ENCODE measurements at places on chromosomes 11 and 22. TPM values are rescaled to one million over a fixed set of nuclear protein-coding genes. Genes with fewer than 3 reads are reported as not detected.

The RTN4R gene
- 1.6 TPM for total RNA-seq

The NCAPD3 gene
- total RNA-seq, result 27.0 TPM

The NEFH gene
- total RNA-seq, result not detected

The SLN gene
- not detected for total RNA-seq

The SGSM1 gene
- total RNA-seq, result 0.26 TPM

The ELFN2 gene
- total RNA-seq, result 0.02 TPM

The MTMR3 gene
- 11.2 TPM for total RNA-seq

The MS4A15 gene
- not detected for total RNA-seq

The TNNT3 gene
- not detected for total RNA-seq

The OR5A1 gene
- not detected for total RNA-seq

The MDK gene
- 25.3 TPM for total RNA-seq

The PRMT3 gene
- 49.0 TPM for total RNA-seq

The CLDN5 gene
- total RNA-seq, result not detected

The EPS8L2 gene
- total RNA-seq, result 12.8 TPM

The CBLIF gene
- total RNA-seq, result not detected

The KRTAP5-9 gene
- total RNA-seq, result not detected

The CARNS1 gene
- 0.12 TPM for total RNA-seq

The KCTD14 gene
- 0.66 TPM for total RNA-seq

The ART1 gene
- total RNA-seq, result not detected

The ESAM gene
- 0.23 TPM for total RNA-seq

The QSER1 gene
- 21.8 TPM for total RNA-seq

The NUDT22 gene
- total RNA-seq, result 24.6 TPM

Data from NCI-H460 (cell line).